Aorta (tissue), 5 donors: ENCODE measurements at places on chromosomes 2 and 18. TPM values are rescaled to one million over a fixed set of nuclear protein-coding genes. Genes with fewer than 3 reads are reported as not detected.

- no peak for DNase-seq
These were observed 385.7 kb downstream of the NRXN1 start for GRCh38 chr2:50646226-50646625.

GRCh38 chr18:11897781-11898180, 10.3 kb downstream of the MPPE1 start:
- DNase-seq = no peak

GRCh38 chr18:2312440-2312839, 258.9 kb downstream of the METTL4 start:
- DNase-seq = no peak

DNA sequence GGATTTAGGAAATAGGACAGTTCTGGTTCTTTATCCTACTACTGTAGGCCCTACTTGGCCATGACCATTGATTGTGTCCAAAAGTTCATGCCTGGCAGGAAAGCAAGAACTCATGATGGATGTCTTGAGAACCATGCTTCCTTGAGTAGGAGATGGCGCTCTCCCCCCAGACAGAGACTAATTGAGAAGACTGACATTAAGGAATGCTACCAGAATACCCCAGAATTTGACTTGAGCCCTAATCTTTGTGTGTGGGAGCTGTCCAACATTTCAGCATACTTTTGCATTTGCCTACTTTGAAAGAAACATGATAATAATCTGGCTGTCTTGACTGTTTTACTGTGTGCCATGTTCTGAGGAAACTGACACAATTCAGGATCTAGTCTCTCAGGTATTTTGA, 23.3 kb downstream of the MAPRE3 start:
- no peak for DNase-seq

- DNase-seq = peak; percentile 90
These were observed 50.2 kb upstream of the DTNA start for GRCh38 chr18:34659579-34660517.

DNA sequence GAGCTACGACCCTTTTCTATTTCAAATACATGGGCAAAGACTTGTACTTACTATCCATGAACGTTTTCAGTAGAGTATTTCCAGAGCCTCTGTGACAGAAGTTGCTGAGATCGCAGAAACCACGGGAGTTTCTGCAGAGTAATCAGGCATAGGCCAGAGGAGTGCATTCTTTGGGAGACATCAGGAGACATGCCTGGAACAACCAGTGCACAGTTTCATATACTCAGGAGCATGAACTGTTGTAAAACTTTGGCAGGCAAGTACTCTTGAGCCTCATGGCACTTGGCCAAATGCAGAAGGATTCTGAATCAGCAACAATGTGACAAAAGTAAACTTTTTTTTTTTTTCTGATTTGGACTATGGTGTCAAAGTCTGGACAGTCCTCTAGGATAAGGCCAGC, 307.1 kb downstream of the GRB14 start:
- no peak for DNase-seq

DNA sequence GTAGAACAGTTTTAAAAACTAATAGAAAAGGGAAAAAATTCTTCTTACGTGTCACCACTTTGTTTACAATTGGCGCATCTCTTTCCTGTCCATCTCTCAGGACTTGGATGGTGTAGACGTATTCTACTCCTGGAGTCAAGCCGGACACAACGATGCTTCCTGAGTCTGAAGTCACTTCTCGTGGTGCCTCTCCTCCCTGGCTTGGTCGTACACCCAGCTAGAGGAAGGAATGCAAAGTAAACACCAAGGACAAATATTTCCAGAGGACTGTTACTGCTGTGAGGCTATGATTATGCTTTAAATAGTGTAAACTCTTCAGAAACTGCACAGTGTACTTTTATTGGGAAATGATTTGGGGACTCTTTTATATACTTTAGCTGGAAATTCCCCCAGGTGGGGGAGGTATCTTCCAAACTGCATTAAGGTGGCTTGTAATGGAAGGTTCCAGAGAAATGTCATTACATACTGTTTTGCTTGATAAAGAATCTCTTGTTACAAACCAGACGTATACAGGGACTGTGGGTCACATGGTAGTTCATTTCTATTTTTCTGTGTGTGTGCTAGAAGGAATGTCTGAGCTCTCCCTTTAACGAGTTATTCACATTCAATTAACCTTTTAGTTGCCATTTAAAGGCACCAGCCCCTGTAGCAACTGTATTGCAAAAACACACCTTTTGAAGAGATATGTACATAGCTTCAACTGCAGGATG, 38.1 kb downstream of the FN1 start:
- DNase-seq = no peak

- DNase-seq = no peak
These were observed 314.3 kb upstream of the POU3F3 start for GRCh38 chr2:104539649-104540048.

DNA sequence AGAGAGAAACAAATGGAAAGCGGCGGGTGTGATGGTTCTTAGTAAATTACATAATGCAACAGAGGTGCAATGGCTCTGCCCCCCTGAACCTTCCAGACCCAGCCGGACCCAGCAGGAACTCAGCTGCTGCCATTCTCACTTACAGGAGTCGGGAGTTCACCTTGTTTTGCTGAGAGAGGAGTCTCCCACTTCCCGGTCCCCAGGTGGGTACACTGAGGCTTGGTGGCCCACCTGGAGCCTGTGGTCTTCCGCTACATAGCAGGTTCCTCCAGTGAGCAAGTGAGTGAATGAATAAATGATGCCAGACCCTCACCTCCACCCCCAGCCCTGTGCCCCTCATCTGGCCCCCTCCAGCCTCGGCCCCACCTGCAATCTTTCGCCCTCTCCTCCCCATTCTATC, 11.2 kb downstream of the BIN1 start:
- DNase-seq = no peak

GRCh38 chr2:202425036-202425435, 48.9 kb downstream of the BMPR2 start:
- DNase-seq = no peak

- no peak for DNase-seq
These were observed 1075.4 kb upstream of the ZEB2 start for GRCh38 chr2:145595296-145595695.

GRCh38 chr2:202687276-202687675, 52.5 kb downstream of the FAM117B start:
- no peak for DNase-seq

- no peak for DNase-seq
These were observed 194.3 kb downstream of the LDLRAD4 start for GRCh38 chr18:13412901-13413300.

GRCh38 chr2:40095000-40095399, 315.9 kb upstream of the THUMPD2 start:
- DNase-seq = no peak

- no peak for DNase-seq
These were observed 1158.3 kb downstream of the RPIA start for GRCh38 chr2:89849731-89850130.

GRCh38 chr2:240397924-240398645, 37.4 kb upstream of the GPC1 start:
- no peak for DNase-seq

DNA sequence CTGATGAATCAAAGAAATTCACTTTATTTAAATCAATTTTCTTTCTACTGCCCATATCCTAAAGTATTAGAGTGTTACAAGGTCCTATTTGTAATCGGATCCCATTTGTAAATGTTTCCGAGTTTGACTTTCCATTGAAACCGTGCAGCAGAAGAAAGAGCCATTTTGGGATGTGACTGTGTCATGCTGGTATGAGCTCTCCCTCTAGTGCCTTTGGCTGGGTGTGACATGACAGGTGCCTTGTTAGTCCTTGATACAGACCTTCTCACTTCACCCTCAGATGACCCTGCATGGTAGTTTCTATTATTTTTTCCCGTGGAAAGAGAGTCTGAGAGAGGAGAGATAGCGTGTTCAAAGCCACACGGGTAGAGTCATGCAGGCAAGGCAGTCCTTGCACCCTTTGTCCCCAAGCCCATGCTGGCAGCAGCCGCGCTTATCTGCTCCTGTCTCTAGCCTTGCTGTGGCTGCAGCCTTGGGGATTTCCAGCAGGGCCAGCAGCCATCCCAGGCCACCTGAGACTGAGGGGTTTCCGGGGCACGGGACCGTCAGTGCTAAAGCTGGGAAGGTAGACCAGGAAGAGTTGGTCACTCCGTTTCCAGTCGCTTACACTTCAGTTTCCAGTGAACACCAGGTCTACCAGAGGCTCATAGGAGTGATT, 21.4 kb downstream of the CHMP1B start:
- DNase-seq = no peak

DNA sequence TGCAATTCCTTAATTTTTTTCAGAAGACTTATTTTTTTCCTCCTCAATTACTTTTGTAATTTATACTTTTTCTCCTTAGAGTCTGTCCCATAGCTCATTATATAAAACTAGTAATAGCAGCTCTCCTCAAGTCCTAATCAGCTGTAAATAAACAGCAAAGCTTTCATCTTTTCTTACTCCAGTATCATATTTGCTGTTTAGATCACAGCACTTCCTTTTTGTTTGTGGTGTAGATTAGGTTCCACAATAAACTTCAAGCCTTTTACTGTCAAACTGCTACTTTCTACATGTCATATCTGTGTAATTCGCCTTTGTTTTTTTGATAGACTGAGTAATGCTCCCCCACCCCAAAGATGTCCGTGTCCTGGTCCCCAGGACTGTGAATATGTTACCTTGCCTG, 25.5 kb downstream of the GCG start:
- DNase-seq = no peak

DNA sequence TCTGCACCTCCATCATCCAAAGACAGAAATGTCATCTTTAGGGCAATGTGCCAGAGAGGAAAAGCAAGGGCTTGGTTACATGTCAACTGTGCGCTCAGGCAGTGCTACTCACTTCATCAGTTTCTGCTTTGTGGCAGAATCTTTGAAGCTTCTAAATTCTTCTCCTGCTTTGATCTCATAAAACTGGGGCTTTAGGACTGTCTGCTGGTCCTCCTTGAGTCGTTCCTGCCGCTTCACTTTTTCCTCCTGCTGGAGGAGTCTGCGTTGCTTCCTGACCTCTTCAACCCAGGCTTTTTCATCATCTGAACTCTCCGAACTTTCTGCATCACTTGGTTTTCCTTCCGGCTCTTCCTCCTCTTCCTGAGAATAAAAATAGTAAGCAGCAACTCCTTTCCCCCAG, 100.8 kb downstream of the NOL10 start:
- DNase-seq = no peak

DNA sequence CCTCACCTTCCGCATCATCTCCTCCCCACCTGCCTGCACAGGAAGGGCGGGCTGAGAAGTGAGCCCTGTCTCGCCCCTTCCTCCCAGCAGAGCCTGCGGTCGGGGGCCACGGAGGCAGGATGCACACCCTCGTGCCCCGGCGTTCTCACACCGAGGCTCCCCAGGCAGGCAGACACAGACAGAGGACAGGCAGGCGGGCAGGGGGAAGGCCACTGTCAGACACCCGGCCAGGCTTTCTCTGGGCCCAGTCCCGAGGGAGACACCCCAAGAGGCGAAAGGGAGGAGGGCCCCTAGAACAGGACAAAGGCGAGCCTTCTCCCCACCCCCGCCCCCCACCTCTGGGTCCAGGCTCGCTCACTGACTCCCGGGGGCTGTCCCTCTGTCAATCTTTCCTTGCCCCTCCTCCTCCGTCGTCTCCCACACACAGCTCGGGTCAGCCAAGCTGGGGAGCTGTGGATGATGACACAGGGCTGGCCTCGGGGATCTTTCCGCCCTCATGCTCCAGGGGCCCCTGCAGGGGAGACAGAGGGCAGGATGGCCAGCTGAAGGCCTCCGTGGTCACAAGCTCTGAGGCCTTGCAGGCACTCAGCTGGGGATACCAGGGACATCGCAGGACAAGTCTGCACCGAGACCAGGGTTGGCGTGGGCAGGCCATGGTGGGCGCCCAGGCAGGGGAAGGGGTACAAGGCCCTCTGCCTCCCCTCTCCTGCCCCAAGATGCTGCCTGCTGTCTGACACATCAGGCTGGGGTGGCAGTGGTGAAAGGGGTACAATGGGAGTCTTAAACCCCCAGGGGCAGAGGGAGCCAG, 24.9 kb downstream of the BIN1 start:
- no peak for DNase-seq

GRCh38 chr2:95074663-95075439, 46.8 kb downstream of the MRPS5 start:
- DNase-seq = no peak

GRCh38 chr2:36318547-36318946, 37.0 kb upstream of the CRIM1 start:
- DNase-seq = no peak

Gene DCDC2C
- polyA plus RNA-seq = 2.4 TPM

Gene PRSS56
- polyA plus RNA-seq = not detected

Gene HTRA2
- polyA plus RNA-seq = 27.4 TPM

Gene CCDC68
- 9.4 TPM for polyA plus RNA-seq

Gene SCYGR3
- not detected for polyA plus RNA-seq

Gene CDH2
- polyA plus RNA-seq = 13.9 TPM

Gene SMAD7
- 27.3 TPM for polyA plus RNA-seq

Gene TUBA4B
- not detected for polyA plus RNA-seq
